ENCODE measurements at places on chromosomes 3 and 15.
A peak's percentile ranks its signal among the peaks of the same experiment; 100 is the strongest.

GRCh38 chr3:94587291-94587690 is 524.4 kb downstream of the NSUN3 start:
- DNase-seq = no peak

GRCh38 chr3:166554023-166554422 is 716.8 kb upstream of the BCHE start:
- DNase-seq = no peak

- DNase-seq = no peak
Measured at GRCh38 chr3:155859859-155860258, 5.6 kb upstream of the SLC33A1 start.

DNA sequence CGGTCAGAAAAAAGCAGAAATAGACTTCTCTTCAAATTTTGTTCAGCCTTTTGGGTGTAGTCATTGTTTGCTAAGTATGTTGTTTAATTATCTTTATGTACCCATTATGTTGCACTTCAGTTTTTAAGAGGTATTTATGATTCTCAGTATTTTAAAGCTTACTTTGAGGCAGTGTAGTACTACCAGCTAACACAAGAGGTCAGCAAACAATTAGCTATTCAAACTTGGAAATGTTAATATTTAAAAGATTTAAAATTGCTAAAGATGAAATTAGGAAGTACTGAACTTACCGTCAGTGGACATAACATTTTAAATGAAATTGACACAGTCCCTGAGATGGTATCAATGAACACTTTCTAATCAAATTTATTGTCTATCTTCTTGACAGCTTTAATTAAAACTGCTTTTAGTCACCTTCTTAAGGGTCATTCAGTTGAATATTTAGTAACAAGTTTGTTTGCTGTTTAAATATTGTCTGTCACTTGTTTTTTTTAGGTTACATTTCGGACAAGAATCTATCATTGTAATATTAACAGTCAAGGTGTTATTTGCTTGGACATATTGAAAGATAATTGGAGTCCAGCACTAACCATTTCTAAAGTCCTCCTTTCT is 28.1 kb downstream of the NKIRAS1 start:
- DNase-seq = no peak

DNA sequence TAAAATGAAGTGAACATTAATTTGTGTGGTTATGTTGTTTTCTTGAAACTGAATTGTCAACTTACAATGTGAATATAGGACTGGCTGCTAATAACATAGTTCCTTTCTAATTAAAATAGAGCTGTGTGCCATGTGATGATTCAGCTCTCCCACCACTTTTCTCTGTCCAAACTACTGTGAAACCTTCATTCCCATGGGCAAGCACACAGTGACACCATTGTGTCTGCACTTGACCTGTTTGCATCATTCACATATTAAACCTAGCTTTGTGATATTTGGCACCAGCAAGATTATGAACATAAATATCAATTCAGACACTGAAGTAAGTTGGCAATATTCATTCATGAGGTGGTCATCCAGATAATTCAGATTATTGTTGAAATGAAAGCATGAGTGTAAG is 78.8 kb upstream of the TCF12 start:
- no peak for DNase-seq

GRCh38 chr3:72590732-72591221 is 257.5 kb downstream of the SHQ1 start:
- DNase-seq = no peak

DNA sequence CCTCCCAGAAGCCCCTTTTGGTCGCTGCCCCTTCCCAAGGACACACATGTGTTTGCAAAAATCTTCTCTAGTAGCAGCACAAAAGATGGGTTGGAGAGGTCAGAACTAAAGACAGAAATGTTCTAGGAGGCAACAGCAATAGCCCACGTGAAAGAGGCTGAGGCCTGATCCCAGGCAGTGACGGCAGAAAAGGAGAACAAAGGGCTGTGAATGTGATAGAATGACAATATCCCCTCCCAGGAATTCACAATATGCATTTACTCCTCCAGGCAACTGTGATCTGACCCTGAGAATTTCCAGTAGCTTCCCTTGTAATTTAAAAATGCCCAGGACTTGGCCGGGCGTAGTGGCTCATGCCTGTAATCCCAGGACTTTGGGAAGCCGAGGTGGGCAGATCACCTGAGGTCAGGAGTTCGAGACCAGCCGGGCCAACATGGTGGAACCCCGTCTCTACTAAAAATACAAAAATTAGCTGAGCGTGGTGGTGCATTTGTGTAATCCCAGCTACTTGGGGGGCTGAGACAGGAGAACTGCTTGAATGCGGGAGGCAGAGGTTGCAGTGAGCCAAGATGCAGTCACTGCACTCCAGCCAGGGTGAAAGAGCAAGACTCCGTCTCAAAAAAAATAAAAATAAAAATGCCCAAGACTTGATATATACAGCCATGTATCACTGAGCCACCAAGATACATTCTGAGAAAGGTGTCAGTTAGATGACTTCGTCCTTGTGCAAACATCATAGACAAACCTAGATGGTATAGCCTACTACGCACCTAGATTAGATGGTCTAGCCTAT is 43.6 kb upstream of the PIAS1 start:
- no peak for DNase-seq

- no peak for DNase-seq
Measured at GRCh38 chr3:90069748-90070147, 962.3 kb downstream of the EPHA3 start.

GRCh38 chr3:175951047-175951694 is 1092.0 kb downstream of the NAALADL2 start:
- no peak for DNase-seq

DNA sequence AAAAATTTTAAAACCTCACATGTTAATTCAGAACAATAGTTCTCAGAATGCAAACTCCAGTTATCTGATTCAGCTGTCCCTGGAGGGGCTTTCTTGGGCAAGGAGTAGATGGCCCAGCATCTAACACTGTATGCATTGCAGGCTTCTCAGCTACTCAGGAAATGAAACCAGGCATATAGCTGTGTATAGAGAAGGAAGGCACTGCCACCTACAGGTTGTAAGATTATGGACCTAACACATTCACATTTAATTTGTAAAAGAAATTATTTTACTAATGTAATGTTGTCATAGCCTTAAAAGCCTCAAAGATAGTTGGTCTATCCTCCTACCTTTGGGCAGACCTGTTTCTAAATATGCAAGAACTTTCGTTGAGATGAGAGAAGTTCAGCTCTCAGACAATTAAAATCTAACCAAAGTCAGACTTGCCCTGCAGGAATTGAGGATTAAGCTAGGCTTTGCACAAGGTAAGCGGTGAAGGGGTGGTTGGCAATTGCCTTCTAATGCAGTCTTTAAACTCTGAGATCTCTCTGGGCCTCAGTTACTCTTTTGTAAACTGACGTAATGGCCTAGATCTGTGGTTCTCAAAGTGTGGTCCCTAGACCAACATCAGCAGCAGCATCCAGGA is 132.8 kb upstream of the SLC24A5 start:
- peak; percentile 12 for DNase-seq

DNA sequence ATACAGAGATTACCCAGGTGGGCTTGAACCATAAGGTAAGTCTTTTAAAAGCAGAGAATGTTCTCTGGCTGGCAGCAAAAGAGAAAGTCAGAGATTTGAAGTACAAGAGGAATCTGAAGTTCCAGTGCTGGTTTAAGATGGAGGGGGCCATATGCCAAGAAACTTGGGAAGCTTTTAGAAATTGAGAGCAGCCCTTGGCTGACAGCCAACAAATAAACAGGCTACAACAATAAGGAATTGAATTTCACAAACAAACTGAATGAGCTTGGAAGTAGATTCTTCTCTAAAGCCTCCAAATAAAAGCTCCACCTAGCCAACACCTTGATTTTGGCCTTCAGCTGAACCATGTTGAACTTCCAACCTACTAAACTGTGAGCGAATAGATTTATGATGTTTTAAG is 85.7 kb downstream of the TRIM42 start:
- DNase-seq = no peak

GRCh38 chr3:89227218-89227617 is 119.8 kb downstream of the EPHA3 start:
- DNase-seq = no peak

GRCh38 chr15:49715211-49715610 is 94.4 kb downstream of the DTWD1 start:
- DNase-seq = no peak

GRCh38 chr15:28900892-28901586 is 15.3 kb downstream of the APBA2 start:
- DNase-seq = no peak
